ENCODE measurements at places on chromosomes 5 and 9.
A peak's percentile ranks its signal among the peaks of the same experiment; 100 is the strongest.

DNA sequence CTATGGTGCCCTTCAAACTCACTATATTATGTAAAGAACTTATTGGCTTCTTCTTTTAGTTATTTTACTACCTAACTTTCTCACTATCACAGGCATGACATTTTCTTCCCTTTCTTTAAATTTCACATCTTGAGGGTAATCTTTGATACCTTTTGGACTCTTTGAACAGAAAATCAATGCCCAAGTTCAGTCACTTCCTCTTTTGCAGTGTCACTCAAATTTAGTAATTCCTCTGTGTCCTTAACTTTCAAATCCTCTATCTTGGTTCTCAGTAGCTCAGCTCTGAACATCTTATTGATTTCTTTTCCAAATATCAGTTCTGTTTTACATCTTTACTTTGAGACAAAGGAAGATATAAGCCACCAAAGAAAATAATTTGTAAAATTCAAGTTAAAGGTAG is 25.5 kb downstream of the CNTLN start:
- DNase-seq = no peak

DNA sequence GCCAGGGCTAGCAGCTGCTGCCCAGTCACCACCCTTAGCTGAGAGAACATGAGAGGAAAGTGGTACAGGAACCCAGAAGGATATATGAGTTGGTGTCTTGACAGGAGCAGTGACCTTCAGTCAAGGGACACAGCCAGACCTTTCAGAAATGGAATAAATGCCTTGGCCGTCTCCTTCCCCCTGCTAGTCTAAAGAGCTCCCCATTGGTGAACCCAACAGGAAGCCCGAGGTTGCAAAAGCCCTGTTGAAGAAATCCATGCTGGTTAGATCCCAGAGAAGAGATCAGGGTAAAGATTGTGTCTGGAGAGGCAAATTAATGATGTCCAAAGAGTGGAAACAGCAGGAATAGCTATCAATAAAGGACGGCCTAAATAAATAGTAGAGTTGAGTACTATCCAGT is 244.5 kb downstream of the NR3C1 start:
- DNase-seq = no peak

DNA sequence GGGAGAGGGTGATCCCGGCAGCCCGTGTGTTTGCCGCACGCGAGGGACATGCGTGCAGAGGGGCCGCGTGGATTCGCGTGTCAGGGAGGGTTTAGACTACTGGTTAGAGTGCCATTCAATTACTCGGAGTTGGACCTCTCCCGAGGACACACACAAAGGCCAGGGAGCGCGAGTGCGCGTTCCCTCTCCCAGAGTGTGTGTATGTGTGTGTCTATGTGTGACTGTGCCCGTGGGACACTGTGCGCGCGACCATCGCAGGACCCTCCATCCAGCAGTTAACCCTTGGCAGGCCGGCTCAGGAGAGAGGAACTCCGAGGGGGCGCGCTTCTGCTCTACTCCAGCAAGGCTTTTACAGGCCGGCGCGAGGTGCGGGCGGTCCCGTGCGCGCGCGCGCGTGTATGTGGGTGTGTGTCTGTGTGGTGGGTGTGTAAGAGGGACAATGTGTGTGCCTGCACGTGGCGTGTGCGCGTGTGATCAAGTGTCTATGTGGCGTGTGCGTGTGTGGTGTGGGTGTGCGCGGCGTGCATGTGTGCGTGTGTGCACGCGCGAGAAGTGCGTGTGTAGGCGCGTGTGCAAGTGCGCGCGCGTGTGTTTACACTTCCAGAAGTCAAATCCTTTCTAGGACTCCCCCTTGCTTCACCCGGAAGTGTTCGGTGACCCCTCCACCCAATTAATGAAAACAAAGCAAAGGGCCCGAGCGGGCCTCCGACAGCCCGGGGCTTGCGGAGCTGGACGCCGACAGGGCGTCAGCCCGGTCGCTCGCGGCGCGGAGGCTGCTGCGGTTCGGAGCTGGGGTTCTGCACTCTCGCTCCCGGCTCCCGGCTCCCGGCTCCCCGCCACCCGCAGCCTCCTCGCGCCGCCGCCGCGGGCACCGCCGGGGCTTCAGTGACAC is 75.3 kb upstream of the TBCA start:
- DNase-seq = peak; percentile 46

GRCh38 chr9:92295240-92295790 is 1.8 kb upstream of the IARS1 start:
- no peak for DNase-seq

- DNase-seq = no peak
Measured at GRCh38 chr5:132797651-132798050, 15.5 kb upstream of the SOWAHA start.

DNA sequence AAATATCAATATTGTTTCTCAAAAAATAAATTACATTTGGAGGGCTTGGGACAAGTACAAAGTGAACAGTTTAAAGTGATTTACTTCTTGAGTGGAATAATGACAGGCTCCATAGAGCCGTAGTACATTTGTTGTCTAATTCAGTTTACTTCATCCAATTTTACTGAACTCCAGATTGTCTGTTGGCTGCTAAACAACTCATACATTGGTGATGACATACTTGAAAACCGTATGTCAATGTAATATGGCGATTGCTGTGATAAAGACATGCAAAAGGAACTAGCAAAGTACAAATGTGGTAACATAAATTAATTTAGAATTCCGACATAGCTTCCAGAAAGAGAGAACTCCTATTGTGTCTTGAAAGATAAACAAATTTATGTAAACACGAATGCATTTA is 1197.5 kb upstream of the CDH18 start:
- DNase-seq = no peak

GRCh38 chr9:133793471-133793870 is 55.3 kb upstream of the SARDH start:
- DNase-seq = no peak

- peak; percentile 32 for DNase-seq
Measured at GRCh38 chr5:125002727-125003598, 256.5 kb upstream of the ZNF608 start.

- DNase-seq = no peak
Measured at GRCh38 chr5:60494635-60495034, 205.3 kb downstream of the DEPDC1B start.

GRCh38 chr9:136289651-136290507 is 14.0 kb downstream of the CCDC187 start:
- no peak for DNase-seq

DNA sequence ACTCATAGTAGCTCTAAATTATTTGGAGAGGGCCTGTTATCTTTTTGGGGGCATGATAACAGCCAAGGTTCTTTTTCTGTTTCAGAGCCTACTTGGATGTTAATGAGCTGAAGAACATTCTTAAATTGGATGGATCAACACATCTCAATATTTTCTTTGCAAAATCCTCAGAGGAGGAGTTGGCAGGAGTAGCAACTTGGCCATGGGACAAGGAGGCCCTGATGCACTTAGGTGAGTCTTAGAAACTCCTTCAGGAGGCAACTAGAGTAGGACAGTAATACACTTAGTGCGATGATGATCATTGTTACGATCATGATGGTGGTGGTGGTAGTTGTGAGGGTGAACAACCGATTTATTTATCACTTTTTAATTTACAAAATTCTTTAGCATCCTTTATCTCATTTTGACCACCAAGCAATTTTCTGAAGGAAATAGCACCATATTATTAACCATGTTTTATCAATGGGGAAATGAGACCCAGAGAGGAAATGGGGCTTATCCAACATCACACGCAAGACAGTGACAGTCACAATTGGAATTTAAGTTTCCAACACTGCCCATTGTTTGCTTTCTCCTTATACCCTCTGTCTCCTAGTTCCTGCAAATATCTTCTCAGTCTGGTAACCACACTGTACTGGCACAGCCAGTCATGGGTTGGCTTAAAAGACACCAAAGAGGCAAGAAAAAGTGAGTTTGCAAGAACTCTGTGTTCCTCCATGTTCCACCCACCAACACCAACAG is 54.0 kb downstream of the PAPPA start:
- no peak for DNase-seq

- DNase-seq = peak; percentile 67
Measured at GRCh38 chr5:125700380-125700861, 722.8 kb upstream of the GRAMD2B start.

DNA sequence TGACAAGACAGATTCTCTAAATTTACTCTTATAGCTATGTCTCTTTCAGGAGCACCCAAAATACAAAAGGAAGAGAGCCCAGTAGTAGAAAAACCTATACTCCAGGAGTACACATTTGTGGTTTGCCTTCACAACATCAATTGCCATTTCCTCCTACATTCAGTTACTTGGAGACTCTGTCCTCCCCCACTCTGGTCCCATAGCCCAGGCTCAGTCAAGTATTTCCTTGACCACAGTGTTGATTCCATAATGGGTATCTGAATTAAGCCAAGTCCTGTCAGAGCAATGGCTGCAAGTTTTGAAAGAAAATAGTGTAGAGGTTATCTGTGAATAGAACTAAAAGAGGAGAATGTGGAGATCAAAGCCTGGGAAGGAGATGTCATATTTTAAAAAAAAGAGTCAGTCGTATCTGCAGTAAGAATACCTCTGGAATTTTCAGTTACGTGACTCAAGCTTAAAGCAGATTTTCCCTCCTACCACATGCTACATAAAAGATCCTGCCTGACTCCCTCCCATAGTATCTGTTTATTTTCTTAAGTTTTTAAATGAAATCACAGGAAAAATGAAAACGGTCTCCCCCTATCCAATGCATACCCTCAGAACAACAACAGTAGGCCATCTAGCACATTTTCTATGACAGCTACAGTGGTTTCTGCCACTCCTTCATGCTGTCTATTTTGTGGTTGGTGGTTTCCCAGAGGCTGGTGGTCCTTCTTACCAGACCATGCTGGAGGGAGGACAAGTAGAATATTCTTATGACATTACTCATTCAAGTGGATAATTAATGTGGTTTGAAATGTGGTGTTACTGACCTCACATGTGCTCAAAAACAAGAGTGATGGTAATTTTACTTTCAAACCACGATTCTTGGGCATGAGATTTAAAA is 249.7 kb upstream of the TMEM161B start:
- DNase-seq = peak; percentile 38

GRCh38 chr5:135133698-135134515 is 99.9 kb upstream of the PITX1 start:
- no peak for DNase-seq

- peak; percentile 29 for DNase-seq
Measured at GRCh38 chr5:120765189-120765588, 301.1 kb downstream of the PRR16 start.

DNA sequence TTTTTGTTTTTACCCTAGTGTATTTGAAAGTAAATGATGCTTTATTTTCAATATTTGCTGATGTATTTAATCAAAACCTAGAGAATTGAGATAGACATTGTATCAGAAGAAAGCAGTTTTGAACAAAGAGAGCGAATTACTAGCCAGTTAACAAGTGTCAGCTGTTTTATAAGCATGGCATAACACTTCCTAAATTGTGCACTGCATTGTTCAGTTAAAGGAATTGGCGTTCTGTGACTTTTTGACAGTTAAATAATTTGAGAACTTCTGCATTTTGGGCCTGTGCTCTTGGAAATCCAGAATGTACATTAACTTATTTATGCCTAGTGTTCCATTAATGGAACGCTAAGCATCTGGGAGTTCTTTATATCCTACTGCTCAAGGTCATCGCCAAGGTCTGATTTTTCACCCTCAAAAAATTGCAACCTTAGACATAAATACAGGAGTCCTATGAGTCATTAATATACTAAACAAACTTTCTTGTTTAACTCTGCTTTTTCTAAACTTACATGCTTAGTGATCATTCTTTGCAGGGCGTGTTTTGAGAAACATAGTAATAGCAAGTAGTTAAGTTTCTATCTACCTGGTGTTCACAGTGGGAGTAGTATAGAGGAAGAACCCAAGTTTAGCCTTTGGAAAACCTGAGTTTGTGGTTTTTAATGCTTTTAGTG is 31.1 kb downstream of the RASA1 start:
- no peak for DNase-seq

GRCh38 chr5:158223054-158223600 is 364.2 kb upstream of the CLINT1 start:
- peak; percentile 1 for DNase-seq

DNA sequence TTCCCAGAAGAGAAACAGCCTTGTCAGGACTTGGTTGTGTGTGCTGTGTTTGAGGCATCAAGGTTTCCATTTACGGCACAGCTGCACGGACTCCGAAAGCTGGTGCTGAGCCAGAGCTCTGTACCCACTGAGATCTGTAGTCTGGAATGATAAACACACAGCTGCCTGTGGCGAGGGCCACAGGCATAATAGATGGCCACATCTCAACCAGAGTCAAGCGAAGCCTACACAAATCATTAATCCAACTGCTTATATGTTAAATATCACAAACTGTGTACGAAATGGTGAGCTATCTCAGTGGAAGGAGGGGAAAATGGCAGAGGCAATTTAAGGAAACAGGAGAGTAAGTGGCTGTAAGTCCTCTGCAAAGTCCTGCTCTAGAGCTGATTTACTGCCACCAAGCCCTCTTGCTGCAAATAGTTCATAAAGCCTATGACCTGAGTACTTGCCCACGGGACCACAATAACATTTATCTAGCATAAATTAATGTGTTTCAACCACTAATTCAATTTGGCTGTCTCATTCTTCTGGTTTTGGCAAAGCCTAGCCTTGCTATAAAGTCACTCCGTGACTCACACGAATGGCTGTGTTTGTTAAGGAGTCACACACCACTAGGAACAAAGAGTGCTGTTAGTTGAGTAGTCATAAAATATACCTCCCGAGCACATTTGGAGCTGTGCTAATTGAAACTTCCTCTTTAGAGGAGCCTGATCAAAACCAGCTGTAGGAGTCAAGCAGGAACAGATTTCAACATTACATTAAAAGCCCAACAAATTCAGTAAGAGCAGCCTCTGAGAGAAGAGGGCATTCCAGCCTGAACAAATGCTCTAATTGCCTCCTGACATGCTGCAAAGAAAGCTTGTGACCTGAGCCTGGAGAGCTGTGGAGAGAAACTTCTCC is 738.6 kb upstream of the ZNF608 start:
- DNase-seq = peak; percentile 100

GRCh38 chr5:6166698-6167394 is 211.5 kb downstream of the MED10 start:
- no peak for DNase-seq

GRCh38 chr5:135015942-135016341 is 18.1 kb downstream of the PITX1 start:
- no peak for DNase-seq

GRCh38 chr9:130627896-130628792 is 36.2 kb upstream of the PRDM12 start:
- DNase-seq = no peak

- peak; percentile 61 for DNase-seq
Measured at GRCh38 chr5:22598796-22599195, 254.3 kb downstream of the CDH12 start.

DNA sequence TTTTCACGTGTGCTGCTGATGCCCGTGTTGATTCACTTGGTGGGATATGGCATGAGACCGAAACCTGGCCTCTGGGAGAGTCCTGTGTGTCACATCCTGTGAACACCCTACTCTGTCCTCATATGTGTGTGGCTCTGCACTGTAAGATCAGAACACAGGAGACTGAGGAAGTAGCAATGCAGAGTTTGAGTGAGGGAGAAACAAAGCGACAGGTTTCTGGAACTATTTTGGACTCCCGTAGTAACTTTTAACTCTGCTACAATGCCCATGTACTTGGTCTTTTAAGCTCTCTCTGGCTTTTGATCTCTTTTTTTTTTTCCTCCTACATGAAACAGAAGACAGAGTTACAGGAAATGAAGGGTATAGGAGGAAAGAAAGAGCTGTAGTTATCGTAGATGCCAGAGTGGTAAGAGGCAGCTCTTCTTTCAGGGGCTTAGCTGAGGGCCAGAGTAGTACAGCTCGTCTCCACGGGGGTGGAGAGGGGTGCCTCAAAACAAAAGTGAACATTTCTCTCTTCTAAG is 26.6 kb downstream of the GRAMD2B start:
- no peak for DNase-seq

- no peak for DNase-seq
Measured at GRCh38 chr9:129199044-129199435, 21.0 kb upstream of the IER5L start.
